Fibroblast of mammary gland (primary cell): ENCODE measurements at places on chromosomes 1 and 21.

GRCh38 chr21:15730484-15731242 is 881 bp downstream of the USP25 start:
- no peak for DNase-seq

- DNase-seq = no peak
These were observed 5.9 kb upstream of the PRKAA2 start for GRCh38 chr1:56639211-56639610.

GRCh38 chr1:94562519-94563260 is 21.1 kb upstream of the F3 start:
- DNase-seq = no peak

DNA sequence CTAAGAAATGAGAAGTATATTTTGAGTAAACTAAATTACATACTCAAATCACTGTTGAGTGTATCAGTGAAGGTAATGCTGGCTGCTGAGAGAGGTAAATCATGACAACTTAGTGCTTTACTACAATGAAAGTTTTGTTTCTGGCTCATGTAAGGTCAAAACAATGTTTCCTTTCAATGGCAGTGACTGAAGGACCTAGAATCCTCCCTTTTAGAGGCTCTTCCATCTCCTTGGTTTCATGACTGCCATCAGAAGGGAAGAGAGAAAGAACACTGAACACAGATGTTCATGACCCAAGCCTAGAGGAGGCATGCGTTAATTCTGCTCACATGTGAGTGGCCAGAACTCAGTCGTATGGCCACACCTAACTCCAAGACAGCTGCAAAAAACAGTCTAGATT is 130.6 kb downstream of the AKT3 start:
- no peak for DNase-seq

DNA sequence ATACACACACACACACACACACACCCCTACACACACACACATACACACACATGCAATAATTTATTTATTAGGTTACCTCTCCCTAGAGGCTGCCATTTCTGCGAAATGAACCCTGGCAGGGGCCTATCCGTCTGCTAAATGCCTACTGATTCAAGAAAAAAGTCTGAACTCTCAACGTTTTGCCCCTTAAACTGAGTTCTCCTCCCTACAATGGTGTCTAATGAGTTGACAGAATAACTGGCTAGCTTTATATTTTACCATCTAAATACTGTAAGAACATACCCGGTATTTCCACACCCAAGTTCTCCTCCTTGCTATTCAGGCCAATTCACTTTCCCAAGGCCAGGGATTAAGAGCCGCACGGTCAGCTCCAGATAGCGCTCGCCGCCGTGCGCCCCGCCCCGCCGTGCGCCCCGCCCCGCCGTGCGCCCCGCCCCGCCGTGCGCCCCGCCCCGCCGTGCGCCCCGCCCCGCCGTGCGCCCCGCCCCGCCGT is 339 bp upstream of the RNPC3 start:
- peak; percentile 59 for DNase-seq

GRCh38 chr1:242059976-242060375 is 61.1 kb upstream of the MAP1LC3C start:
- DNase-seq = no peak

- DNase-seq = no peak
These were observed 11.9 kb downstream of the URB1 start for GRCh38 chr21:32380940-32381339.

- DNase-seq = no peak
These were observed 111.0 kb downstream of the PDE9A start for GRCh38 chr21:42764443-42764760.

DNA sequence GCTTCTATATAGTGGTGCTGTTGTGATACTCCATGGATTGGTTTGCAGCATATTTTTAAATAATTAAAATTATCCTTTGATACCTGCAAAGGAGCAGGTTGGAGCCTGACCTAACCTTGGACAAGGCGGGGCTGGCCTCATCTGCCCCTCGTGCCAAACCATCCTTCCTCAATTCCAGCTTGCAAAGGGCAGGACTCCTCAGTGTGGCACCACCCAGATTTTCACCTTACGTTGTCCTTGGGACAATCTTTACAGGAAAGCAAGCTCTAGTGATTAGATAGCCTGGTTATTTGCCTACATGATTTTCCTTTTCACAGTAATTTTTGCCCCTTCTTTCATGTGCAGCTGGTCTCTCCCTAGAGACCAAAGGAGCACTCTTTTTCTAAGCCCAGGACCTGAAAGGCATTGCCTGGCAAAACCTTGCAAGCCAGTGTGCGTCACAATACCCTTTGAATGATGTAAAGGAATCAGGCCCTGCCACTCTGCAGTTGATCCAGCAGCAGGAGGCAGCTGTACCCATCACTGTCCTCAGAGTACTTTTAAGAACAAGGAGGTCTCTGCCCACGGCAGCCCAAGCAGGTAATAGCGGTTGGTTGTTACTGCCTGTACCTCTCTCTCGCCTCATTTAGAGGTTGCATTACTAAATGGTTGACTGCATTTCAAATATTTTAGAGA is 99.4 kb downstream of the ADSS2 start:
- no peak for DNase-seq

GRCh38 chr1:184409011-184409410 is 22.2 kb downstream of the C1orf21 start:
- peak; percentile 44 for DNase-seq

DNA sequence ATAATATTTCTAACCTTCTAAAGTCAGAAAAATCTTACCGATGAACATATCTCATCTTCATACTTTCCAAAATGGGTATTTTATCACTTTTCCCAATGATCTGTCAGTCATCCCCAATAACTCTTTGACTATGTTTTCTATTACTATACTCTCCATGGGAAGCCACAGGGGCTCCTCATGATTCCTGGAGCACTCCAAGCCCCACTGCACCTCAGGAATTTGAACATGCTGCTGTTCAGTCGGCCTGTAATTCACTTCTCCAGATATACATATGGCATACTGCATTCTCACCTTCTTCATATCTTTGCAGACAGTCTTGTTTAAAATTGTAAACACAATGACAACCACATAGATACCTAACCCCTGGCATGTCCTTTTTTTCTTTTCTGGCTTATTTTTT is 333.0 kb downstream of the BRINP3 start:
- DNase-seq = no peak

GRCh38 chr1:80799457-80799856 is 1001.3 kb upstream of the ADGRL2 start:
- no peak for DNase-seq

DNA sequence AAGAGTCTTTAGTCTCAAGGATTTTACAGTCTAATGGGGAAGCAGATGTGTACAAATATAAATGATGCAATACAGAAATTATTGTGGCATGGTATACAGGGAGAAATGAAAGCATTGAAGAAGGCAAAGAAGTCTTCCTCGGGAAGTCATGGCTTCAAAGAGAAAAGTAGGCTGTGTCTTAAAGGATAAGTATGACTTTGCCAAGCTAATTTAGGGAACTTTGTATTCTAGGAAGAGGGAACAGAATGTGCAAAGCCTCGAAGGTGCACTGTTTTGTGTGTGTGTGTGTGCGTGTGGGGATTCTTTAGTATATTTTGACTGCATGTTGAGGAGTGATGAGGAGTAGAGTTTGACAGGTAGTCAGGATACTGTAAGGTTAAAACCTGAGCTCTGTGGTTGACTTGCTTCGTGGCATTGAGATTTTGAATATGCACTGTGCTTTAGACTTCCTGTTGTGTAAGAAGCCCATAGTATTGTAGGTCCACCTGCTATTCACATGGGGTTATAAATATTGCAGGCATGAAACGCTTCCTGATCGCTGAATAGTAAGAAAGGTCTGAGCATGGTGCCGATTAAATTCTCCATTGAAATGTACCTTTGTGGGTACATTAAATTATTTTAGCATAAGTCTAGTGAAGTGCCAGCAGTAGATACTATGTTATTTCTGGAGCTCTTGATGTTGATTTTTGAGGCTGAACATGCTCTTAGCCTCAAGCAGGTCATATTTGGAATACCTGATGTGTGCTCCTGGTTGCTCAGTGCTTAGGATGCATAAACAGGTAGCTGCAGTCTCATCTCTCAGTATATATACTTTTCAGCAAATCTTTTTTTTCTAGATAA is 8.0 kb downstream of the SMAP2 start:
- DNase-seq = no peak

DNA sequence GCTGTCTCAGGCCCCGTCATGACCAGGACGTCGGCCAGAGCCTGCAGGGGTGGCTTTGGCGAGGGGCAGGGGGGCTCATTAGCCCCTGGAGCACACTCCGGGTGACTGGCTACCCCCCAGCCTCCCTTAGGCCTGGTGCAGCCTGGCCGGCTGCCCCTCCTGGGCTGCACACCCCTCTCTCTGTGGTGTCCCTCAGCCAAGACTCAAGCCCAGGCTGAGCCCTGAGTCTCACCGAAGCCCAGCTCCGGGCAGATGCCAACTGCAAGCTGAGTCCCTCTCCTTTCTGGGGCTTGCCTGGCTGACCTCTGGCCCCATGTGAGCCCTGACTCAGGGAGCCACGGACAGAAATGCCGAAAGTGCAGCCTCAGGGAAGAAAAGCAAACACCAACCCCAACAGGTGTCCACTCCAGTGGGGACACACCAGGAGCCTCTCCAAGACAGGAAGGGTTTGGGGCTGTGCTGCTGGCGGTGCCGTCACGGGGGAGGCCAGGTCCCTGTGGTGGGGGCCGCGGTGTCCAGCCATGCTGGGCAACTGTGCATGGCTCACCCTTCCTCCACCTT is 5.3 kb upstream of the IBA57 start:
- no peak for DNase-seq

- DNase-seq = no peak
These were observed 19.4 kb downstream of the ACOT7 start for GRCh38 chr1:6373961-6374720.

GRCh38 chr1:160377585-160378206 is 10.8 kb downstream of the NHLH1 start:
- DNase-seq = peak; percentile 70

DNA sequence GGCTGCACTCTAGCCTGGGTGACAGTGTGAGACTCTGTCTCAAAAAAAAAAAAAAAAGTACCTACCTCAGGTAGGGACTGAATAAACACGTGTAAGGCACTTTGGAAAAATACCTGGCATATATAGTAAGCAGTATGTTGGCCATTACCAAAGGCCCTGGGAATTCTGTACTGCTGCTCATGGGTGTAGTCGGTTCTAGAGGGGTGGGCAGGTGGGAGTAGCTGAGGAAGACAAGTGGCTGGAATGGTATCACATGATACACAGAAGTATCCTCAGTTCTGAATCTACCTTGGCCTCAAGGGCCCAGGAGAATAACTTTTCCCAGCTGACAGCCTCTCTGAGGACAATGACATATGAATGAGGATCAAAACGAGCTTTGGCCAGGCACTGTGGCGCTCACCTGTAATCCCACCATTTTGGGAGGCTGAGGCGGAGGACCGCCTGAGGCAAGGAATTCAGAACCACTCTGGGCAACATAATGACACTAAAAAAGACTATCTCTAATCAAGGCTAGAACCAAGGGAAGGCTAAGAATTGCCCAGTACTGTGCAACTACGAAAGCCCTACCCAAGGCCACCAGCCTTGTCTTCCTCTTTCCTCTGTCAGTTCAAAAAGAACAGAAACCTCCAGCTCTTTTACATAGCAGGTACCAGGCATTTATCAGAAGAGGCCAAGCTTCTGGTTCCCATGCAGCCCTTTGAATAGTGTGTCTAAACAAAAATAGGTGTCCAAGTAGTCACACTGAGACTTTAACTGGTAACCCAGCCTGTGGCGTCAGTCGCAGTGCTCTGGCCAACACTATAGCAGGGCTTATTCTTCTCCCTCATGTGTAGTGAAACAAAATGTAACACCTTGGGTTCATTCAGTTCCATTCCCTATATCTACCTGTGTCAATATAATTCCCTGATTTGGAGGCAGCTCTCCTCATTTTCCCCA is 10.2 kb downstream of the MMACHC start:
- DNase-seq = no peak

DNA sequence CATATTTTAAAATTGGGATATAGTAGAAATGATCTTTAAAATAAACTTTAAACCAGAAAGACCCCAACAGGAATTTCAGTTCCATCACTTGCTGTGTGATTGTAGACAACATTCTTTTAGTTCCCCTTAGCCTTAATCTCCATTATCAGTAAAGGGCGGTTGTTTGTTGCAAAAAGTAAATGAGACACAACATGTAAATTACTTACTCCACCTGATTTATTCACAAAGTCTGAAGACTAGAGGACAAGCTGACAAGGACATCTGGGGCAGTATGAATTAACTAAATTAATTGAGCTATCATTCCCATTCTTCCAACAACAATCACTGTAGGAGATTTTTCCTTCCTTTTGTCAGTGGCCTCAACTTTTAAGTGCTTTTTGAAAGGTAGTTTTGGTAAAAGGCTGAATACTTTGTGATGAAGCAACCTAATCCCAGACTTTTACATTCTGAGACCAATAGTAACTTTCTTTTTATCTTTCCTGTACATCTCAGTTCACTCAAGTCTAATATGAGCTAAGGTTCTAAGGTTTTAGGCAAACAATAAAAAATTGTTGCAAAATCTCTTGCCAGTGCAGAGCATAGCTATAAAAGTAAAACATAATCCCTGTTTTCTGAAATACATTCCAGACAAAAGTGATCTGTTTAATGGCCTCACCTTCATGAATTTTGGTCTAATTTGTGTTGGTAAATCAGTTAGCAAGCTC is 6.2 kb downstream of the SLC19A2 start:
- no peak for DNase-seq

GRCh38 chr1:15168479-15168878 is 14.9 kb downstream of the TMEM51 start:
- peak; percentile 90 for DNase-seq

GRCh38 chr1:175628548-175629317 is 114.7 kb downstream of the TNR start:
- DNase-seq = no peak

GRCh38 chr1:157117527-157118057 is 18.0 kb upstream of the ETV3L start:
- no peak for DNase-seq

- DNase-seq = no peak
These were observed 62.0 kb upstream of the MACF1 start for GRCh38 chr1:39142401-39143060.

GRCh38 chr1:164824542-164824941 is 265.6 kb downstream of the PBX1 start:
- DNase-seq = no peak

DNA sequence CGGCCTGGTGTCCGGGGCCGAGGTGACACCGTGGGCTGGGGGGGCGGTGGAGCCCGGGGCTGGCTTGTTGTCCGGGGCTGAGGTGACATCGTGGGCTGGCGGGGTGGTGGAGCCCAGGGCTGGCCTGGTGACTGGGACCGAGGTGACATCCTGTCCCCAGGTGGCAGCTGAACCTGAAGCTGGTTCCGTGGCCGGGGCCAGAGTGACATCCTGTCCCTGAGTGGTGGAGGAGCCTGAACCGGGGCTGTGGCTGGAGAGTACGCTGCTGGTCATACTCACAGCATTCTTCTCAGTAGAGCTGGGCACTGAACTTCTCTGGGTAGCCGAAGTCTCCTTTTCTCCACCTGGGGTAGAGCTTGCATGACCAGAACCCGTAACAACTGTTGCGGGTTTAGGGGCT is 15.8 kb downstream of the THBS3 start:
- DNase-seq = no peak
